ENCODE measurements at places on chromosomes 3 and 15.

GRCh38 chr3:160205606-160206005, 19.6 kb upstream of the C3orf80 start:
- no peak for DNase-seq

DNA sequence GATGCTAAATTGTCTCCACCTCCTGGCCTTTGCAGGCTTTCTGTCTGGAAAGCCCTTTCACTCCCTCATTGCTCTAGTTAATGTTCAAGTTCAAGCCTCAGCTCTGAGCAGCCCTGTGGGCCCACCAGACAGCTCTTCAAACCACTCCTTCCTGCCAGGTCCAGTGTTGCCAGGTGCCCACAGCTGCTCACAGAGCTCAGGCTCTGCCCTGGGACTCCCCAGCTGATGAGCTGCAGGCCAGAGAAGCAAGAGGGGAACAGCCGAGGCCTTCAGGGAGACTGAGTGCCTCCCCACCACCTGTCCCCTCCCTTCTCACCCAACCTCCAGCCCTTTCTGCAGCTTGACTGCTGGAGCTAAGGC, 1.3 kb upstream of the ZBTB47 start:
- no peak for DNase-seq

- DNase-seq, result no peak
These were observed 106.4 kb downstream of the MFSD1 start for GRCh38 chr3:158908187-158908734.

- DNase-seq, result no peak
These were observed 36.9 kb upstream of the C15orf39 start for GRCh38 chr15:75164625-75165350.

DNA sequence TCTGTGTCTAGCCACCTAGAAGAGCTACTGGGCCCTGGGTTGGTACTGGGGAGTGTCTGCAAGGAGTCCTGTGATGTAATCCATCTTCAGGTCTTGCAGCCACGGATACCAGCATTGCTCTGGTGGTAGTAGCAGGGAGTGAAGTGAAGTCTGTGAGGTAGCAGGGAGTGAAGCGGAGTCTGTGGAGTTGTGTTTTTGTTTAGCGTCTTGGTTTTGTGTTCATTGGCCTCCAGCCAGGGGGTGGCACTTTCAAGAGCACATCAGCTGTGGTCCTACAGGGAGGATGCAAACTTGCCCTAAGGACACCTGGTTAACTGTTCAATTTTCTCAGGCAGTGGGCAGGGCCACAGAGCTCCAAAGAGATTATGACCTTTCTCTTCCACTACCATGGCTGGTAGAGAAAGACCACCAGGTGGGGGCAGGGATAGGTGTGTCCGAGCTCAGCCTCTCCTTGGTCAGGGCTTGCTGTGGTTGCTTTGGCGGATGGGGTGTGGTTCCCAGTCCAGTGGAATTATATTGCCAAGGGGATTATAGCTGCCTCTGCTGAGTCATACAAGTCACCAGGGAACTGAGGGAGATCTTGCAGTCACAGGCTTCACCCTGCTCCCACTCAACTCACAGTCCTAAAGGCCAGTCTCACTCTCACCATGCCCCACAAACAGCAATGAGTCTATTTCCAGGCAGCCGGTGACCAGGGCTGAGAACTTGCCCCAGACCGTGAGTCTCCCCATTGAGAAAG, 424.7 kb downstream of the ZBBX start:
- DNase-seq, result no peak

DNA sequence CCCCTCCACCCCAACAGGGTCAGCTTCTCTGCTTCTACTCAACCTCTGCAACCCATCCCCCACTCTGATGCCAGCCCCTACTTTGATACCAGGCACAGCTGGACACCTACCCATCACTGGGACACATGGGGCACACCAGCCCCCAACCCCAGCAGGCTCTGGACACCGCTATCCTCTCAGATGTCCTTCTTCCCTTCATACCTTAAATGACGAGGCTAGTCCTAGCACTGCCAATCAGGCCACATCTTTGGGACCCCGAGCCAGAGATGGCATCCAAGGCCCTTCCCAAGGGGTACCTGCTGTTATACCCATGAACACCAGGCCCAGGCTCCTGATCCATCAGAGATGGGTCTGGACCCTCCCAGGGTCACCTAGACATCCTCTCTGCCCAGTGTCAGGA, 10.6 kb downstream of the POC1A start:
- no peak for DNase-seq

- DNase-seq, result no peak
These were observed 383 bp upstream of the EFCC1 start for GRCh38 chr3:129000742-129001100.

- no peak for DNase-seq
These were observed 4.4 kb downstream of the ITIH3 start for GRCh38 chr3:52798978-52799476.

GRCh38 chr3:159789017-159789416, 199.6 kb upstream of the IL12A start:
- no peak for DNase-seq

- no peak for DNase-seq
These were observed 324.6 kb downstream of the CTNNB1 start for GRCh38 chr3:41523897-41524296.

GRCh38 chr15:78045189-78045588, 32.3 kb downstream of the TBC1D2B start:
- no peak for DNase-seq

DNA sequence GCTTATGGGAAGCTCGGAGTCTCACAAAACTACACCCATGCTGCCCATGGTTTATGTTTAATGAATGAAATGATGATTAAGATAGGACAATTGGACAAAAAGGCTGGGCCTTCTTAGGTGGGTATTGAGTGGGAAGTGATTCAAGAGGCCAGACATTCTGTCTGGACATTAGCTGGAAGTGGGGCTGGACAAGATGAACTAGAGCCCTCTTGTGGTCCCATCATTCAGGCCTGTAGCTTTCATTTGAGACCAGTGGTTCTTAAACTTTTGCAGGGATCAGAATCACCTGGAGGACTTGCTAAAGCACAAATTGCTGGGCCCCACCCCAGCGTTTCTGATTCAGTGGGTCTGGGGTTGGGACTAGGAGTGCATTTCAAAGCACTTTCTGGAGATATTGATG, 290.4 kb upstream of the CTDSPL start:
- no peak for DNase-seq

- DNase-seq, result no peak
These were observed 247.9 kb upstream of the STT3B start for GRCh38 chr3:31284776-31285175.

- no peak for DNase-seq
These were observed 429.2 kb downstream of the CADM2 start for GRCh38 chr3:85387913-85388505.

- DNase-seq, result no peak
These were observed 5.0 kb downstream of the CD86 start for GRCh38 chr3:122060040-122060698.

DNA sequence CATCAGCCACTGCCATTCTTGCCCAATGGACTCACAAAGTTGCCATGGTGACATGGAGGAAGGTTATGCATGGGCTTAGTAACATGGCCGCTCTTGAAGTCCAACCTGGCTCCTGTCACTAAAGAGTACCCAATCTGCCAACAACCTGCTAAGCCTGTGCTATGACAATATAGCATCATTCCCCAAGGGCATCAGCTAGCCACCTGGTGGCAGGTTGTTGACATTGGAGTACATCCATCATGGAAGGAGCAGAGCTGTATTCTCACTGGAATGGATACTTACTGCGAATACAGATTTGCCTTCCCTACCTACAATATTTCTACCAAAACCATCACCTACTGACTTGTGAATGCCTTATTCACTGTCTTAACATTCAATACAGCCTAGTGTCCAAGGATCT, 138.9 kb upstream of the RORA start:
- DNase-seq, result no peak

- DNase-seq, result no peak
These were observed 121.5 kb upstream of the FGF7 start for GRCh38 chr15:49301562-49301961.

DNA sequence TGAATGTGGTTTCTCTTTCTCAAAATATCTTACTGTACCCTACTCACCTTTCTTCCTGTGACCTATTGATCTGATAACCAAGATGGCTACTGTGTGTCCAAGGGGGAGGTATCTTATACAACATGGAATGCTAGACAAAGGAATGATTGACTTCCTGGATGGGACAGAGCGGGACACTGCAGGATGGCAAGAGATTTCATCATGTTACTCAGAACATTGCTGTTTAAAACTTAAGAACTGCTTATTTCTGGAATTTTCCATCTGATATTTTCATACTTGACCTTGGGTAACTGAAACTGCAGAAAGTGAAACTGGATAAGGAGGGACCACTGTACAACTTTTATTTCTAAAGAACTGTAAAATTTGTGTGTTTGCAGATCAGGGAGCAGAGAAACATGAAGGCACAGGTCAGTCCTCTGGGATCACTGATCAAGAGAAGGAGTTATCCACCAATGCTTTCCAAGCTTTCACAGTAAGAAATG, 18.5 kb downstream of the CNOT10 start:
- no peak for DNase-seq

DNA sequence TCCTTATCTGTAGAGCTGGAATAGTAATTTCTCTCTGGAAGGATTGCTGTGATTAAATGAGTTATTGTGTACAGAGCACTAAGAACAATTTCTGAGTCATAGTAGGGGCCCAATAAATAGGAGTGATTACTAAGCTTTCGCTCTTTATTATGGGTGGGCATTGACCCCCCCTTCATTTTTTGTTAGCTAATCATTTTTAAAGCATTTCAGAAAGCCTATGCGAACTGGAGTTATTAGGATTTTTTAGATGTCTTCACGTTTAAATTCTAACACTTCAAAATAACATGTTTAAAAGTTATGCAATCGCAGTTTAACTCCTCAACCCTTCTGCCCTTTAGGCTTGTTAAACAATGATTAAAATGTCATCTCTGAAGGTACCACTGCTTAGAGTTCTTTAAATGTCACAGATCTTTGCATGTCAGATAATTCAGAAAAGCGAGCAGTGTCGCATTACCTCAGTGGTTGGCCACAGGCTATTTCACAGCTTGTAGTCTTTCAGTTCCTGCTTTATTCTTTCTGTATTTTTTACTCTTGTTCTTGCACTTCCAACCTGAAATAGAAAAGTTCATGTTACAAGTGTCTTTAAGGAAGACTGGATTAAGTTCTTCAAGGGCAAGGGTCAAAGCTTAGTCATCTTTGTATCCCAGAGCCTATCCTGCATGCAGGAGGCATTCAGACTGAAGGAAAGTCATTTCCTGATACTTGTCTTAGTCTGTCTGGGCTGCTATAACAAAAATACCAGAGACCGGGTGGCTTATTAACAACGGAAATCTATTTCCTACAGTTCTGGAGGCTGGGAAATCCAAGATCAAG, 102.9 kb downstream of the FNDC3B start:
- no peak for DNase-seq

GRCh38 chr3:48536785-48537184, 19.8 kb downstream of the PFKFB4 start:
- no peak for DNase-seq

DNA sequence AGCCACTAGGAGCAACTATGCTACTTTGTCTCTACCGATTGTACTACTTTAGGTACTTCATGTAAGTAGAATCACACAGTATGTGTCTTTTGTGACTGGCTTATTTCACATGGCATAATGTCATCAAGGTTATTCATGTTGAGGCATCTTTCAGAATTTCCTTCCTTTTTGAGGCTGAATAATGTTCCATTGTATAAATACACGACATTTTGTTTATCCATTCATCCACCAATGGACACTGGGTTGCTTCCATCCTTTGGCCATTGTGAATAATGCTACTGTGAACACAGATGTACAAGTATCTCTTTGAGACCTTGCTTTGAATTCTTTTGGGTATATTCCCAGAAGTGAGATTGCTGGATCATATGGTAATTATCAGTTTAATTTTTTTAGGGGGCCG, 29.2 kb downstream of the MYO5A start:
- no peak for DNase-seq

- no peak for DNase-seq
These were observed 85.2 kb upstream of the POMGNT2 start for GRCh38 chr3:43191116-43191515.

DNA sequence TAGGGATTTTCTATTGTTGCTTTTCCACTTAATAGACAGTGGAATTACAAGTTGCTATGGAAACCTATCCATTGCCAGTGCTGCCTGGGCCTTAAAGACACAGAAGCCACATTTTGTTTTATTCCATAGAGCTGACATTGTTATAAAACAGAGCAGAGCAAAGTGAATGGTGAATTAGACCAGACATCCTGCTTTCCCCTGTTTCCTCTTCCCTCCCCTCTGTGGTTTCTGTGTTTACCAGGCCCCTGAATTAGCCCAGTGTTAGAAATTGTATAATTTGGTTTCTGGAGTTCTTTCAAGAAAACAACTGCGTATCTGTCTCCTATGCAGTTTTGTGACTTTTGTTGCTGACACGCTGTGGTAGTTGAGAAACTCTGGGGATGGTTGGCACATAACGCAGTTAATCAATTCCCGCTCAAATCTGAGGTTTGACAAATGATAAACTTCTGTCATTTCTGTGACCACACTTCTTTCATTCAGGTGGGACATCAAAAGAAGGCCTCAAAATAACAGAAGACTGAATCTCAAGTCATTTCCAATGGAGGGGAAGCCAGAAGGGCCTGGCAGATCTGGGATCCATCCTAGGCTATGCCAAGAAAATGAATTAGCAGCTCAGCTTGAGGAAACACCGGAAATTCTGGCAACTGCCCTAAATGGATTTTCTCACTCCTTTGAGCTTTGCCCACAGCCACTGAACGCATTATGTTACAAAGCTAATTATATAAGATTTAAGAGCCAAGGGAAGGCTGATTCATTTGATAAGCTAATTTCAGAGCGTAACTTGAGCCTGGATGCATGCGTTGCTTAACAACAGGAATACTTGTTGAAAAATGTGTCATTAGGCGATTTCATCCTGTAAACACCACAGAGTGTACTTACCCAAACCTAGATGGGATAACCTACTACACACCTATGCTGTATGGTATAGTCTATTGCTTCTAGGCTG, 46.9 kb downstream of the NR1D2 start:
- DNase-seq, result no peak
